Gastrocnemius medialis (tissue), 4 donors: ENCODE measurements at places on chromosomes 12 and 14. TPM values are rescaled to one million over a fixed set of nuclear protein-coding genes. Genes with fewer than 3 reads are reported as not detected.

DNA sequence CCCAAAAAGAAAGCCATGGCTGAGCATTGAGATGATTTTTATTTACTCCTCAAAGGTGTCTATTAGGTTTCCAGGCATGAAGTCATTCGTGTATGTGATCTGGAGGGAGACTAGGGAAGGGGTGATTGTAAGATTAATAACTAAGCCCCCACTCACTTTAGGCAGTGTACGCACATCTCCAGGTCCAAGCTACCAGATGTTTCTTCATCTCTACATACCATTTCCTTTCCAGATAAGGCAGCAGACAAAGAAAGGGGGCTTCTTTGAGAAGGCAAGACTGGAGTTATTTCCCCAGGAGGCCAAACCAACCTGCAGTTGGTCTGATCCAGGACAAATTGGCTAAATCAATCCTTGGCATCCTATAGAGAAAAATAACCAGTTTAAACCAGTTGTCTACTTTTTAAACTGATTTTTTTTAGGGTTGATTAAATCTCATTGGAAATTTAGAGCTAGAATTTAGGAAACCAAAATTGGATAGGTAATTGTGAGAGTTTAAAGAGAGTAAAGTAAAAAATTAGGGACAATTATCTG is 3.9 kb downstream of the HOXC13 start:
- H3K36me3 ChIP-seq = no peaks in the 10 kb centered on the region
- peaks cover 99% of the 10 kb centered on the region for H3K27me3 ChIP-seq
- peaks cover 8% of the 10 kb centered on the region for H3K4me1 ChIP-seq
- no peak overlapping the region for H3K4me3 ChIP-seq
- DNase-seq = no peak
- H3K27ac ChIP-seq = no peak overlapping the region

GRCh38 chr14:22433069-22433468 is 156.0 kb downstream of the DAD1 start:
- H3K27me3 ChIP-seq = no peaks in the 10 kb centered on the region
- H3K36me3 ChIP-seq = no peaks in the 10 kb centered on the region

DNA sequence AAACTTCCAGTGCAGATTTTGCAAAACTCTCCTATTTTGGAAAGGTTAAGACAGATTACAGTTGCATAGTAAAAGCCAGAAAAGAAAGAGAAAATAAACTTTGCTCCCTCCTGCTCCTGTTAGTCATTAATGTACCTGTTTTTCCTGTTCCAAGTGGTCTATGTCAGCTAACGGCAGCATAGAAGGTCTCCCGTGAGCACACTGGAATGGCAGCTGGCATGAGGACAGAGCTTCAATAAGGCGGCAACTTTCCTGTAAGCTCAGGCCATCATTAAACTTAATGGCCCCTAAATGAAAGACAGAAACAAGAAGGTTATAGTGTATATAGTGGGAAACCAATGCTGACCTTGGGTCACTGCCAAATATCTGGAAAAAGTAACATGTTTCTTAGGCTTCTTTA is 16.0 kb downstream of the EIF2B2 start:
- H3K27ac ChIP-seq = no peak overlapping the region
- H3K4me3 ChIP-seq = no peak overlapping the region
- no peak for DNase-seq
- no peaks in the 10 kb centered on the region for H3K27me3 ChIP-seq
- peaks cover 11% of the 10 kb centered on the region for H3K4me1 ChIP-seq

DNA sequence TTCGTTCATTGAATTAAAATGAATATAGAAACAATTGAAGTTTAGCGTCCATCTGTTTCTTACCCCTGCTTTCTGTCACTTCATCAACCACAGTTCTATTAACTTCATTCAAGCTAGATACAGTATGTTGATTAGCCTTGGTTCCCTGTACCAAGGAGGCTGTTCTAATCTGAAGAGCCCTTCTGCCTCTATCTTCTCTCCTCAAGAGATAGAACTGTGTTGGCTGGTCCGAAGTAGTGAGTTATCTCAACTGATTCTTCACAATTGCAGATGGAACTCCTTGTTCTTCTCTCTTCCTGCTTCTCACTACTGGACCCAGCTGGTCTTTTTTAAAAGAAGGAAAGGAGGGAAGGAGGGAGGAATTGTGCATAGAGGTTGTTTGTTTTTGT is 82.1 kb upstream of the TRAF3 start:
- no peak overlapping the region for H3K27ac ChIP-seq
- no peaks in the 10 kb centered on the region for H3K36me3 ChIP-seq
- H3K4me1 ChIP-seq = peaks cover 51% of the 10 kb centered on the region
- no peaks in the 10 kb centered on the region for H3K27me3 ChIP-seq

GRCh38 chr12:43098766-43099550 is 453.0 kb downstream of the ADAMTS20 start:
- H3K4me3 ChIP-seq = no peak overlapping the region
- no peak overlapping the region for H3K27ac ChIP-seq
- no peaks in the 10 kb centered on the region for H3K4me1 ChIP-seq
- DNase-seq = no peak
- H3K36me3 ChIP-seq = no peaks in the 10 kb centered on the region

DNA sequence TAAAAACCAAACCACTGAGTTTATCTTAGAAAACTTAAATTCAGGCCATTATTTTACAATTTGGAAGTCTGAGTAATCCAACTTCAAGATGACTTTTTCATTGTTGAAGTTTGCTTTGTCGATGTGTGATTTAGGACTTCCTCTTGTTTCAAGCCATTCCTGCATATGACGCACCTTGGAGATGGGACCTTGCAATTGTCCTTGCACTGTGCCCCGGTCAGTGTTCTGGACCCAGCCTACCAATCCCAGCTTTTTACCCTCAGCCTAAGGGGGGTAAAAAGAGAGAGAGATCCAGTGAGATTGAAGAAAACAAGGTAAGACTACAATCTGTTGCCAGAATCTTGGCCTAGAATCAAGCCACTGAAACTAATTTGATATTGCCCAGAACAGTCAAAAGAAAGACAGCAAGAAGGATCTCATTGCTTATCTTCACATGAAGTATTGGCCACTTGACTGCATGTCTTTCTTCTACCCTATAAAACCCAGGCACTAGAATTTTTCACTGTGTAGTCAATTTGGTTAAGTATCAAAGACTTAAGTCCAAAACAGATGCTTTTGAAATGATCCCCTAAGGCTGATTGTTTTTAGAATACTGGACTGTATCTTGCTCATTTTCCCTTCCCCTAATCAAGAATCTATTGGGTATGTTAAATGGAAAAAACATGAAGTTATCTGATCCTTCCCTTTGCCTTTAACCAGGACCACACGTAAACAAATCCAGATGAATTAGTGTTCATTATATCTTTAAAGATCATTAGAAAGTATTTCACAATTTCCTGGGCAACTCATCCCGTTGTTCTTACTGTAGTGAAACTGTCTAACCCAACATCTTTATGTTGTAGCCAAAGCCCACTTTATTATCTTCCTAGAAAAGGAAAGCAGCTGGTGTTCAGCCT is 2.4 kb upstream of the MLH3 start:
- H3K27me3 ChIP-seq = no peaks in the 10 kb centered on the region
- peaks cover 18% of the 10 kb centered on the region for H3K4me1 ChIP-seq
- H3K36me3 ChIP-seq = no peaks in the 10 kb centered on the region
- DNase-seq = no peak
- no peak overlapping the region for H3K4me3 ChIP-seq

DNA sequence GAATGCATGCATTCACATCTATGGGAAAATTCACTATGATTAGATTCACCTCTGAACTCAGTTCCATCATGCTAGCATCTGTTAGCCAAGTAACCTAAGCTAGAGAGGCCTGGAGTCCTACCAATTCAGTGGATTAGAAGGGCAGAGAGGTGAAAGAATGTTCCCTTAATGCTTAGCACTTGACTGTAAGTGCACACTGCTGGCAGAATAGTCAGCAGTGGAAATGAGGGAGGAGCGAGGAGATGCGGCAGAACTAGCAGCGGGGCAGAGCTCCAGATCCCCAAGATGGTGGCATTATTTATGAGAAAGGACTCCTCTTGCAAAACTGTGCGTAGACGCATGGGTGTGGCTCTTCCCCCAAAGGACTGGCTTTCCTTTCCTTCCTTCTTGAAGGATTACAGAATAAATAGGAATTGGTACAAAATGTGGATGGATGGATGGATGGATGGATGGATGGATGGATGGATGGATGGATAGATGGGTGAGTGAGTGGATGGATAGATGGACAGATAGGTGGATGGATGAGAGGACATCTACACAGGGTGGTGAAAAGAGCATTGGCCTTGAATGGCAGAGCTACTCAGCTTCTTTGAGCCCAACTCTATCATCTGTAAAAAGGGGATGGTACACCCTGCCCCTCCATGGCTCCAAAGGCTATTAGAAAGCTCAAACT is 227.2 kb downstream of the CHST11 start:
- H3K27ac ChIP-seq = no peak overlapping the region
- H3K4me1 ChIP-seq = no peaks in the 10 kb centered on the region
- no peak overlapping the region for H3K4me3 ChIP-seq
- DNase-seq = no peak

DNA sequence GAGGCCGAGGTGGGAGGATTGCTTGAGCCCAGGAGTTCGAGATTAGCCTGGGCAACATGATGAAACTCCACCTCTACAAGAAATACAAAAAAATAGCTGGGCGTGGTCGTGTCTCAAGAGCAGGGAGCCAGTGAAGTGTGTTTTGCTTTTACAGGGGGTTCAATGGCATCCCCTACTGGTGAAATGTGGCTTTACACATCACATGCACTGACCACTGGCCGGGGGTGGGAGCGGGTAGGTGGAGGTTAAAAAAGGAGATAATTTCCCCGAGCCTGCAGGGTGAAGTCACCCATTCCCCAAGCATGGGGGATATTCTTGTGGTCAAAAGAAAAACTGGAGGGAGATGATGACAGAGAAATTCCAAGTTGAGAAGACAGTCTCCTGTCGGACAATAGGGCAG is 63.6 kb upstream of the PWP1 start:
- no peak overlapping the region for H3K27ac ChIP-seq
- H3K4me1 ChIP-seq = no peaks in the 10 kb centered on the region

DNA sequence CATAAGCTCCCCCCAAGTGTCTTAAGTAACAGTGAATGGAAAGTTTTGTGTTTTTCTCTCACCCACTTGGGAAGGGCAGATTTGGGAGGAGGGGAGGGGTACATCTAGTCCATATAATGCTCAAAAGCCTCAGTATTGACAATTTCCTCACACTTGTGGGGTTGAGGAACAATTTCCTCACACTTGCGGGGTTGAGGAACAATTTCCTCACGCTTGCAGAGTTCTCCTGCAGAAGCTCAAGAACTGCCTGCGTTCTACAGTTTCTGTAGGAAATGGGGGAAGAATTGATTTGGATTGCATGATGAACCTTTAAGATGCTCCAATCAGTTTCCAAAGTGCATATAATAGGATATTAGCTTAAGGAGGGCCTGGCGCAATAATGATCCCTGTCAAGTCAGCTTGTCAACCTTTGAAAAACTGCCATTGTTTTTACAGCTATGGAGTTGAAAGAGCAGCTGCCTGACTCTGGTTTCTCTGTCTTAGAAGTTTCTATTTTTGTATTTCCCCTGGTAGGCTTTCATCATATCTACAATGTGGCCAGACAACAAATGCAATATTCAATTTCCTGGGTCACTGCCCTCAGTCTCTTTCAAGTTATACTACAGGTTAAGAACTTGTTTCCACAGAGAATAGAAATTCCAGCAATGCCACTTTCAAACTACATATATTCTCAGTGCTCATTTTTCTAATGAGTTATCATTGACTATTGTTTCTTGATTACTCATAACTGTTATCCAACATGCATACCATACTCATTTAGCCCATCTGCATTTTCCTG is 66.5 kb downstream of the PLEKHG7 start:
- H3K27me3 ChIP-seq = no peaks in the 10 kb centered on the region
- DNase-seq = peak; percentile 36
- no peaks in the 10 kb centered on the region for H3K36me3 ChIP-seq
- no peak overlapping the region for H3K4me3 ChIP-seq
- H3K27ac ChIP-seq = peak overlapping the region; percentile 20

DNA sequence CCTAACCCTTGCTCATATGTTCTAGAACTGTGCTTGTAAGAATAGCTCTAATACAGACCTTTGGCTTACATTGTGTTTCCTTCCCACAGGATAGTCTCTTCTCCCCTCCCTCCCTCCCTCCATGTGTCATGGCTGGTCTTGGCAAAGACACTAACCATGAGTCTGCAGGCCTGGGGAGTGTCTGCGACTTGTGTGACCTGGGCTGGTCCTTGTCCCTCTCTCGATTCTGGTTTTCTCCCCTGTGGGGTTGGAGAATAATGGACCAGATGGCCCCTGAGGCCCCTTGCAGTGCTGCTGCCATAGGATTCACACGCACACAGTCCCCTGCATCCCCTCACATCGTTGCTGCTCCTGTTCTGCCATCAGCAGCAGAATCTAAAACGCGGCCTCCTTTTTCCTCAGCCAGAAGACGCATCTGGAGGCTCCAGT is 30.3 kb downstream of the DEGS2 start:
- H3K4me1 ChIP-seq = no peaks in the 10 kb centered on the region
- no peak overlapping the region for H3K4me3 ChIP-seq
- peak overlapping the region; percentile 30 for H3K27ac ChIP-seq
- H3K27me3 ChIP-seq = no peaks in the 10 kb centered on the region

DNA sequence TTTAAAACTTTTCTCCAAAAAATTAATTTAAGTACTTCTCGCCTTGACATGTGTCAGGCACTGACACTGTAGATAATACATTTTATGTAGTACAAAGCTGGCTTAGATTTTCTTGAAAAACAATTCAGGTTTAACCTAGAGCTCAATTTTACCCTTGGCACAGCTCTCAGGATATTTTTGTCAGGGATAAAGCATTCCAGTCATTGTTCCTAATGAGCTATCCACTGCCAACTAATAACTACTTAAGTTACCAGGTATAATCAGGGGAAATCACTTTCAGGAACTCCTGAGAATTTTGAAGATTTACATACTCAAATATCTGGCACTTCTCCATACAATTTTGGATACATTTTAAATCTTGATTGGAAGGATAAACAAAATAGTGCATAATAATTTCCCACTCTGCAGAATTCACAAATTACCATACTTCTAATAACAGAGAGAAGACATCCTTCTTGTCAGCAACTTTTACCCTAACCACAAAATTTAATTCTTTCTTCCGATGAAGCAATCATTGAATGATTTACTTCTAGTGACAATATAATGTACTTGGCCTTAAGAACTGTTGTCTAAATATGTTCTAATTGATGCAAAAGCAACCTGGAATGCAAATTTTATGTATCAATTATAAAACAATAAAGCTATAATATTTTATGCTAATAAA is 4.8 kb downstream of the RASSF9 start:
- no peak for DNase-seq
- H3K27me3 ChIP-seq = no peaks in the 10 kb centered on the region
- H3K27ac ChIP-seq = no peak overlapping the region
- no peak overlapping the region for H3K4me3 ChIP-seq

DNA sequence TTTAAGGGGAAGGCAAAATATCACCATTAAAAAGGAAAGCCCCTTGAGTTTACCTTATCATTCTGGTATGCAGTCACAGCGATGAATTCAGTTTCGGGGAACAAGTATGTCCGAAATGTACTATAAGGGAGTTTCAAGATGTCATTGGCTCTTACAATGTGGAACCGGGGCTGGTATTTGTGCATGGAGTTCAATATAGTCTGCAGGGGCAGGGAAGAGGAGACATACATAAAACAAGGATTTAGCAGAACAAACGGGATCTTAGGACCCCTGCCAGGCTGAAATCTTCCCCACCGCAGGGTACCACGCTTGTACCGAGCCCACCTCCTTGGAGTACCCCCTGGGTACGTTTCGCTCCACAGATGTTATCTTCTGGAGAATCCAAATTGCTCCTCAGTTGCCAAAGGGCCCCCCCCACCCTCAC is 4.5 kb downstream of the TBX3 start:
- H3K27me3 ChIP-seq = no peaks in the 10 kb centered on the region
- peaks cover 10% of the 10 kb centered on the region for H3K4me1 ChIP-seq
- peaks cover 44% of the 10 kb centered on the region for H3K36me3 ChIP-seq

DAO gene
- not detected for total RNA-seq

KLRC2 gene
- not detected for total RNA-seq

TPH2 gene
- not detected for total RNA-seq

LRRK2 gene
- total RNA-seq = 7.7 TPM

SINHCAF gene
- total RNA-seq = 2.6 TPM

MMP14 gene
- 20.9 TPM for total RNA-seq
